ENCODE measurements at places on chromosomes 1 and 21.

GRCh38 chr1:54105736-54106269 is 47.0 kb downstream of the CDCP2 start:
- peaks cover 5% of the 10 kb centered on the region for H3K27me3 ChIP-seq
- H3K4me1 ChIP-seq, result peaks cover 12% of the 10 kb centered on the region
- H3K27ac ChIP-seq, result no peak overlapping the region
- H3K36me3 ChIP-seq, result no peaks in the 10 kb centered on the region
- no peak for DNase-seq

- H3K4me3 ChIP-seq, result no peak overlapping the region
- no peaks in the 10 kb centered on the region for H3K4me1 ChIP-seq
- H3K27me3 ChIP-seq, result no peaks in the 10 kb centered on the region
- no peak for DNase-seq
- H3K36me3 ChIP-seq, result peaks cover 12% of the 10 kb centered on the region
Observed at GRCh38 chr1:116808200-116808847, 54.1 kb downstream of the CD2 start.

DNA sequence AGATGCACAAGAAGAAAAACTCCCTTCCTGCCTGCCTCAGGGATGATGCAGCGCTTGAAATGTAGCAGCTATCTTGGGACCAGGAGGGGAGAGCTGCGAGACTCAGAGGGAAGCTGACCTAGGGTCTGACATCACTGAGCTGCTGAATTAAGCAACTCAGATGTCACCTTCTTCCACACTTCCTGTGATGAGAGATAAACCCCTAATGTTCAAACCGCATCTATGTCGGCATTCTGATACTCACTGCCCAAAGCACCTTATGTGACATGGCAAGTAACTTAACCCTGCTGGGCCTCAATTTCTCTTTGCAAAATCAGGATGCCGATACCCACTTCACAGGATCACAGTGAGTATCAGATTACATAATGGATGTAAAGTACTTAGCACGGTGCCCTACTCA is 9.1 kb upstream of the AK2 start:
- H3K4me1 ChIP-seq, result no peaks in the 10 kb centered on the region
- no peak overlapping the region for H3K27ac ChIP-seq
- H3K27me3 ChIP-seq, result peaks cover 5% of the 10 kb centered on the region
- no peak overlapping the region for H3K4me3 ChIP-seq
- H3K36me3 ChIP-seq, result peaks cover 8% of the 10 kb centered on the region
- DNase-seq, result no peak

- DNase-seq, result no peak
- peaks cover 8% of the 10 kb centered on the region for H3K4me1 ChIP-seq
- no peak overlapping the region for H3K4me3 ChIP-seq
- H3K36me3 ChIP-seq, result peaks cover 23% of the 10 kb centered on the region
- peak overlapping the region; percentile 7 for H3K27ac ChIP-seq
Observed at GRCh38 chr21:37780991-37781983, 135.0 kb downstream of the KCNJ6 start.

DNA sequence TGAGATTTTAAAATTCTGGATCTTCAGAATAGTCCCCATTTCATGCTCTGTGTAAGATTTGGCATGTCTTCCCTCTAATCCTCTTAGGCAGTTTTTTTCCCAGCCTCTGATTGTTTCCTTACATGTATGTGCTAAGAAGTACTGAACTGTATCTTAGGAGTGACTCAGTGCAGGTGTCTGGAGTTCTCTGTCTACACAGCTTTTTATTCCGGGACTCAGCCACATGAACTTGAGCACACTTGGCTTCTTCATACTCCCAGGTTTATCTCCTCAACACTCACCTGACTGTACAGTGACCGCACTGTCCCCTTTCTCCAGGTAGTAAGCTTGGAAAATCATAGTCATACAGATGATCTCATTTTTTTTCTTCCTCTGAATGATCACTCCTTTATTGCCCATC is 50.7 kb downstream of the SYT14 start:
- no peak overlapping the region for H3K27ac ChIP-seq
- H3K36me3 ChIP-seq, result no peaks in the 10 kb centered on the region
- DNase-seq, result no peak

- no peak for DNase-seq
- no peak overlapping the region for H3K27ac ChIP-seq
- no peaks in the 10 kb centered on the region for H3K27me3 ChIP-seq
Observed at GRCh38 chr1:220222939-220223338, 49.3 kb downstream of the RAB3GAP2 start.

DNA sequence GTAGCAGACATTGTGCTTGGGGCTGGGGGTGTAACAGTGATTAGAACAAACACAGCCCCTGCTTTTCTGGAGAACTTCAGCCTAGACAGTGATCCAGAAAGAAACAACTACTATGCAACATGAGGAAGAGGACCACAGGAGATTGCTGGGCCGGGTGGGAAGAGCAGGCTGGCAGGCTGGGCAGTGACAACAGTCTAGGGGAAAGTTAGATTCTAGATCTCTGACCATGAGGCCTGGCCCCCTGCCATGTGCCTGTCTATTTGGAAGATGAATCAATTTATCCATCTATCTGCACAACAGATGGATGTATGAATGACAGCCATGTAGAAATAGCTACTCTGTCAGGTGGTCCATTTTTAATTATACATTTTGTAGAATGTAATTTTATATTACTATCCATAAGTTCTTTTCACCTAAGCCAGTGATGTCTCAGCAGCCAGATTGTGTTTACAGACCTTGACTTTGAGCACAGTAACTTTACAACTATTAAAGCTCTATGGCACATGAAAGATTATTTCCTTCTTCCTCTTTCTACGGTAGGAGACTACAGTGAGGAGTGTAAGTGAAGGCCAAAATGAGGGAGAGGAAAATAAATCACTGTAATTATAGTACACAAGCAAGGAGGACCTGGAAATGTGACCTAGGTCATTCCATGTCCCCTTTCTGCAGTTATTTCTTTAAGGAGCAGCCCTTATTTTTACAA is 15.5 kb downstream of the CLIC6 start:
- H3K27me3 ChIP-seq, result no peaks in the 10 kb centered on the region
- no peak overlapping the region for H3K4me3 ChIP-seq
- H3K4me1 ChIP-seq, result no peaks in the 10 kb centered on the region
- no peak for DNase-seq
- H3K27ac ChIP-seq, result no peak overlapping the region

GRCh38 chr1:206967096-206967849 is 3.0 kb downstream of the FCAMR start:
- H3K27ac ChIP-seq, result no peak overlapping the region
- no peak for DNase-seq
- H3K4me3 ChIP-seq, result no peak overlapping the region
- no peaks in the 10 kb centered on the region for H3K4me1 ChIP-seq
- H3K36me3 ChIP-seq, result no peaks in the 10 kb centered on the region

- no peaks in the 10 kb centered on the region for H3K36me3 ChIP-seq
- H3K27me3 ChIP-seq, result peaks cover 12% of the 10 kb centered on the region
- peaks cover 27% of the 10 kb centered on the region for H3K4me1 ChIP-seq
- no peak overlapping the region for H3K27ac ChIP-seq
Observed at GRCh38 chr1:39107341-39108290, 81.5 kb downstream of the NDUFS5 start.

DNA sequence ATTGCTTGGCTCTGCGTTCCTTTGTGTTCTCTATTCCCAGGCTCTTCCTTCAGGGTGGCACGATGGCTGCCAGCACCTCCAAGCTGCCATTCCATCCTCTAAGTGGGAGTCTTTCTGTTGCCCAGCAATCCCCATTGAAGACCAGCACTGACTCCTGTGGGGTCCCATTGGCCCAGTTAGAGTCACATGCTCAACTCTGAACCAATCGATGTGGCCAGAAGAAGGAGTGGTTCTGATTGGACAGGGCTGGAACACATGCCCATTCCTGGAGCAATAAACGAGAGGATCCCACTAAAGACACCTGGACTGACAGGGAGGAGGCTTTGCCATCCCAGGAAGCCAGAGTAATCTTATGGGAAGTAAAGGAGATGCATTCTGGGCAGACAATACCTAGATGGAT is 97.2 kb upstream of the IGSF21 start:
- peaks cover 7% of the 10 kb centered on the region for H3K4me1 ChIP-seq
- peaks cover 3% of the 10 kb centered on the region for H3K36me3 ChIP-seq
- no peak overlapping the region for H3K27ac ChIP-seq
- DNase-seq, result no peak
- peaks cover 6% of the 10 kb centered on the region for H3K27me3 ChIP-seq

- no peak overlapping the region for H3K27ac ChIP-seq
- H3K27me3 ChIP-seq, result no peaks in the 10 kb centered on the region
- H3K4me1 ChIP-seq, result no peaks in the 10 kb centered on the region
- no peak overlapping the region for H3K4me3 ChIP-seq
- no peaks in the 10 kb centered on the region for H3K36me3 ChIP-seq
Observed at GRCh38 chr1:77533660-77534305, 148.7 kb downstream of the ZZZ3 start.

GRCh38 chr1:37347104-37347649 is 127.2 kb upstream of the ZC3H12A start:
- H3K27me3 ChIP-seq, result peaks cover 2% of the 10 kb centered on the region
- no peak overlapping the region for H3K27ac ChIP-seq
- no peak overlapping the region for H3K4me3 ChIP-seq
- no peaks in the 10 kb centered on the region for H3K36me3 ChIP-seq

GRCh38 chr1:196873385-196873784 is 14.5 kb upstream of the CFHR4 start:
- no peak overlapping the region for H3K4me3 ChIP-seq
- no peaks in the 10 kb centered on the region for H3K36me3 ChIP-seq
- DNase-seq, result no peak
- H3K27ac ChIP-seq, result no peak overlapping the region

DNA sequence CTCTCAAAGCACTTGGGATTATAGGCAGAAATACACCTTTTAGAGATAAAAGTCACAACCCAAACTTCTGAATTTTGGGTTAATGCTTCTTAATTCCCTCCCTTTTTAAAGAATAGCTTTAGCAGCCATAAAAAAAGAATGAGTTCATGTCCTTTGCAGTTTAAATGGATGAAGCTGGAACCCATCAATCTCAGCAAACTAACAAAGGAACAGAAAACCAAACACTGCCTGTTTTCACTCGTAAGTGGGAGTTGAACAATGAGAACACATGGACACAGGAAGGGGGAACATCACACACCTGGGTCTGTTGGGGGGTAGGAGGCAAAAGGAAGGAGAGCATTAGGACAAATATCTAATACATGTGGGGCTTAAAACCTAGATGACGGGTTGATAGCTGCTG is 55.8 kb downstream of the SLC27A3 start:
- H3K36me3 ChIP-seq, result no peaks in the 10 kb centered on the region
- no peaks in the 10 kb centered on the region for H3K4me1 ChIP-seq
- no peak for DNase-seq

DNA sequence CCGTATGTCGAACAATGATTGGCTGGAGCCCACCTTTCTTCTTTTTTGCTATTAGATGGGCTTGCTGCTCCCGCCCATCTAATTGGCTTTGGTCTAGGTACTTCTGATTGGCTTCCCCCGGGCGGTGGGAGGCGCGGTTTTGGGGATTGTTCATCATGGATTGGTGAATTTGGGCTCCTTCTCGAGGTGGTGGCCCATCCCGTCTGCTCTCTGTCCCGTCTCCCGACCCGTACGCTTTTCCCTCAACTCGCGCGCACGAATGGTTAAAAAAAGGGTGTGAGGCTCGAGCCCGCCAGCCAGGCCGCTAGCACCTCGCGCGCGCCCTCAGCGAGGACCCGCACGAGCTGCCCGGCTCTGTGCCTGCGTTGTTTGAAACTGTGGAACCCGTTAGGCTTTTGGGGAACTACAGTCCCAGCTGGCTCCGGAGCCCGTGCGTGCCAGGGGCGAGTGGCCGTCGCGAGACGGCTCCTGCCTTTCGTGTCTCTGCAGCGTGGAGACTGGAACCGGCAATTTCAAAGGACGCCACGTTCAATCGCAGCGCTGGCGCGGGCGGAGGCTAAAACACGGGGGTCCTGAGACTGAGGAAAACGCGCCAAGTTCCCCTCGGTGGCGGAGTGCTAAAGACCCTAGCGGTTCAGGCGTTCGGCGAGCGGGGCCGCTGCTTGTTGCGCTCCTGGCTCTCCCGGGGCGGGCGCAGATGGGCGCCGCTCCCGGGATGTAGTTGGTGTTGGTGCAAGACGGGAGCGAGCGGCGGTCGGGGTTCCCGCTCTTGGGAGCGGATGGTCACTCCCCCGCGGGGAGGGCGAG is at the start of gene USP1:
USP1 (plus strand) TSS at position 584 of the 807 bp plus-strand sequence. CDS start 2,819 bp downstream, outside the sequence.
- peak; percentile 94 for DNase-seq
- H3K36me3 ChIP-seq, result no peaks in the 10 kb centered on the region
- H3K27ac ChIP-seq, result peak within 1 kb of the TSS; percentile 97
- H3K4me1 ChIP-seq, result peaks cover 10% of the 10 kb centered on the region
- H3K27me3 ChIP-seq, result peaks cover 9% of the 10 kb centered on the region
- peak within 1 kb of the TSS; percentile 96 for H3K4me3 ChIP-seq

DNA sequence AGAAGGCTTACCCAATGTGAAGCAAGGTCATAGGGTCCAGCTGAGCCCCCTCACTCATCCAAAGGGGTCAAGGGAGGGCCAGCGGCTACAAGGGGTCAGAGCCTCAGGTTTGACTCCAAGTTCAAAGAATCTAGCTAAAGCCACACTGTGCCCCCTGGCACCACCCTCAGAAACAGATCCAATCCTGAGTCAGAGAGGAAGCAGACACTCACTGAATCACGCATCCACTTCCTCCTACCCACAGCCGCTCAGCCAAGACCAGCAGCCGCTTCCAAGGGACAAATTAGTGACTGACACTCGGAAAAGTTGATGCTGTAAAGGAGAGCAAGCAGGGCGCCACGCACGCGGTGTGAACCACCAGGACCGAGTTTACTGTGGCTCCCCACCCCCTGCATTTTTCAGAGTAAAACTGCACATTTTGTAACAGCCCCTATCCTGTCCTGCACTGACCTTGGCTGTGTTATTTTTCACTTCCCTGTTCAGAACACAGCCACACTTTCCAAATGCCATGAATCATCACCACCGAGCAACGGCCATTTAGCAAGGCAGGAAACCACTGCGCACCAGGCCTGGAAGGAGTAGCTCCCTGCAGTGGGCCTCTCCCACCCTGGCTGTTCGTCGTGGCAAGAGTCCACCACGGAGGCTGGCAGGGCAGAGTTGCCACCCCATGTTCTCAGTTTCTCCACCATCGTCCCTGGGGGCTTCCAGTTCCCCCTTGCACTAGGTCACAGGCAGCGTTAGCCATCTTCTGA is 147.8 kb downstream of the TOMM20 start:
- H3K4me1 ChIP-seq, result peaks cover 30% of the 10 kb centered on the region
- H3K36me3 ChIP-seq, result no peaks in the 10 kb centered on the region
- peaks cover 4% of the 10 kb centered on the region for H3K27me3 ChIP-seq
- no peak overlapping the region for H3K4me3 ChIP-seq
- no peak for DNase-seq

Measured in glutamatergic neuron (in vitro differentiated cells).